NB4 (cell line): ENCODE measurements at places on chromosomes 11 and 22.

DNA sequence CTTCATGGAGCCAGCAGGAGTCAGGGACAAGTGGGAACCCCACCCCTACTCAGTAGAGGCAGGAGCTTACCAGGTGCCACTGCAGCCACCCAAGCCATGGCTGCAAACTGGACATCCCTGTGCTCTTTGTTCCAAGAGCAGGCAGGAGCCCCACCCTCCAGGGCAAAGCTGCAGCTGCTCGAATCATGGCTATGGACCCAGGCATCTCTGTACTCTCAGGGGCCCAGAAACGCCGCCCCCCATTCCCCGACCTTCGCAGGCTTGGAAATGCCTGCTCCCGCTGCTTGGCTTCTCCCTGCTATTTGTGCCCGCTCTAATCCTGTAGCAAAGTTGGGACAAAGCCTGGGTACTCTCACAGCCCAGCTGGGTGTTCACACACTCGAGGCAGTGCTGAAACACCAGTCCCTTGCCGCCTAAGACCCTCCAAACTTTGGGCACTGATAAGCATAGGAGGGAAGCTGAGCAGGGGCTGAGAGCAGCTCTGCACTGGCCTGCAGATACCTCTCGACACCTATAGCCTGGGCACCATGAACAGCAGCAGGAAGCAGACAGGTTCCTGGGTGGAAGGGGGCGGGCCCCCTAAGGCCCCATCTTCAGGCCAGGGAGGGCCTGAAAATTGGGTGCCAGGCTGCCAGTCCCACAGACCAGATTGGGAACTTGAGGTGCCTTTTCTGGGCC lies 402.4 kb downstream of the LRRC4C start:
- no peak for DNase-seq

GRCh38 chr11:66607126-66607834 lies 9.2 kb upstream of the RBM14 start:
- no peak for DNase-seq

DNA sequence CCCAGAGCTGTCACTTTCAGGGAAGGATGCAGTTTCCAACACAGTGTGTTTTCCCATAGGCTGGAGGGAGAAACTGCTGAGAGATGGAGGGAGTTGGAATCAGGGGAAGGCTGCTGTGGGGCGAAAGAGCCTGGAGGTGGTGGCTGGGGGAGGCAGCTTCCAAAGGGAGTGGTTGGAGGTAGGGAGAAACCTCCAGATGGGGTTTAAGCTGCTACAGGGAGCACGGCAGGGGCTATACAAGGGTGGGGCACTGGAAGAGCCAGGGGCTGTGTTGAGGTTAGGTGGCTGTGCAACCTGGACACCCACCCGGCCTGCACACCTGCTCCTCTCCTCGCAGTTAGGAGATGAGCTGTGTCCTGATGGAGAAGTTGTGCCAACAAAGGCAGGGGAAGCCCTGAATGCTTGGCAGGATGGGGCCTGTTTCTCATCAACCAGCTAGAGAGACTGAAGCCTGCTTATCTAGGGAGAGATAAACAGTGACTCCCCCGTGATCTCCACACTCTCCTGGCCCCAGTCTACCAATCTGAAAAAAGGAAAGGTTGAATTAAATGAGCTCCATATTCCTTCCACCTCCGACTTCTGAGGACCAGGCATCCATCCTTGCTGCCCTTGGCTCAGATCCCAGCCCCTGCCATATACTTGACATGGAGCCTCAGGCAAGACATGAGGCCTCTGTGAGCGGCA lies 3.6 kb upstream of the SLCO2B1 start:
- DNase-seq = no peak

- no peak for DNase-seq
Measured at GRCh38 chr11:67544616-67545242, 21.5 kb upstream of the CABP2 start.

DNA sequence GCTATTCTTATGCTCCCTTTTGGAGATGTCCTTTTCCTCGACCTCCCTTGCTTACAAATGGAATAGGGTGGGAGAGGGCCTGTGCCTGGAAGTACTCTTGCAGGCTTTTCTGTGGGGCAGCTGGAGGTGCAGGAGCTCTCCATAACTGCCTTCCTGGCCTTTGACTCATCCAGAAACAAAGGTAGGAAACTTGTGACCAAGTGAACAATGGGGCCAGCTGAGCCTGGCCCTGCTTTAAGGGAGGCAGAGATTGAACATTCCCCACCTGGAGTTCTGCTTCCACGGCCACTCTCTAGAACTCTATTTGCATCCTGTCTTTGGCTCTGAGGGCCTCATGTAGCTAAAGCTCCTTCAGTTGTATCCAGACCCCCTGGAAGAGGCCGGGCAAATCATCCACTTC lies 5.1 kb upstream of the LYVE1 start:
- no peak for DNase-seq

DNA sequence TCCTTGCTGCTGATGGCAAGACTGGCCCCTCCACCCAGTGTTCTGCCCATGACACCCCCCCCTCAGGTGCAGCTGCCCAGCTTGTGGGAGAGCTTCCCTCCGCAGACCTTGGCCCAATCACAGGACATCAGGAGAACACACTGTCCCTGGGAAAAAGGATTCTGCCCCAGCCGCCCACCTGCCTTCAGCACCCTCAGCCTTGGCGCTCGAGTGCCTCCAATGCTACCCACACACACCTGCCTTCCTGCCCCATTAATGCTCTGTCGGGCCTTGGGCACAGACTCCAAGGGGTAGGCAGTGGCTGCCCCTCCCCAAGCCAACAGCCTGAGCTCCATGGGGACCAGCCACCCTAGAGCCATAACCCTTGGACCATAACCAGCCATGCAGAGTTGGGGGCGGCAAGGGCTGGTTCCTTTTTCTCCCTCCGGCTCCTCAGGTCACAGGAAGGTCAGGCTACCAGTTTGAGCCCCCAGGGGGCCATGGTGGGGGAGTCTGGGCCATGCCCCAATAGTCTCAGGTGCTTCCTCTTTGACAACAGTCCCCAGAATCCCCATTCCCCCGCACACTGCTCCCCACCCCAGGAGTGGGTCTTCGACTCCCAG lies 1.3 kb upstream of the ZNF70 start:
- DNase-seq = peak; percentile 80

- DNase-seq = peak; percentile 95
Measured at GRCh38 chr11:128476729-128477128, 110.6 kb downstream of the ETS1 start.

DNA sequence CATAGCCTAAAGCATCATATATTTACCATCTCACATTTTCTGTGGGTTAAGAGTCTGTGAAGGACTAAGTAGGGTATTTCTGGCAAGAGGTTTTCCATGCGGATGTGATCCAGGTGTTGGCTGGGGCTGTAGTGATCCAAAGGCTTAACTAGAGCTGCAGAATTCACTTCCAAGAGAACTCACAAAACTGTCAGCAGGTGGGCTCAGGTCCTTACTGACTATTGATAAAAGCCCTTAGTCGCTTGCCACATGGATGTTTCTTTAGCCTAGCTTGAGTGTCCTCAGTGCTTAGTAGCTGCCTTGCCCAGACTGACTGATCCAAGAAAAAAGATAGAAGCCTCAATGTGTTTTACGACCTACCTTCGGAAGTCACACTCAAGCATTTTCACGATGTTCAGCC lies 250.8 kb downstream of the CNTN5 start:
- no peak for DNase-seq

DNA sequence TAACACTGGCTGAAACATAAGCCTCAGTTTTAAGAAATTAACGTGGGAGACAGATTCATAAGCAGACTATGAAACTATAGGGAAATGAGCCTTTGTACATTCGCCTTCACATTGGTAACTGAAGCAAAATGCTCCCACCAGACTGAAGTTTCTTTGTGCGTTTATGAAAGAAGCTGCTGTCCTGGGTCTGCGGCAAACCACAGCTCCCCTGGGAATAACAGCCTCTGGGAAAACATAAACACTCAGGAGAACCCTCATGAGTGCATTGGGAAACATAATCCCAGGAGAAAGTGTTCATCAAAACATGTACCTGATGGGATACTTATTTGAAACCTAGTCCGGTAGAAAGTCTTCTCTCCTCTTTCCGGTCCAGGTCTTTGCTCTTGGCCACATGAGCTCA lies 193.1 kb upstream of the LARGE1 start:
- no peak for DNase-seq

DNA sequence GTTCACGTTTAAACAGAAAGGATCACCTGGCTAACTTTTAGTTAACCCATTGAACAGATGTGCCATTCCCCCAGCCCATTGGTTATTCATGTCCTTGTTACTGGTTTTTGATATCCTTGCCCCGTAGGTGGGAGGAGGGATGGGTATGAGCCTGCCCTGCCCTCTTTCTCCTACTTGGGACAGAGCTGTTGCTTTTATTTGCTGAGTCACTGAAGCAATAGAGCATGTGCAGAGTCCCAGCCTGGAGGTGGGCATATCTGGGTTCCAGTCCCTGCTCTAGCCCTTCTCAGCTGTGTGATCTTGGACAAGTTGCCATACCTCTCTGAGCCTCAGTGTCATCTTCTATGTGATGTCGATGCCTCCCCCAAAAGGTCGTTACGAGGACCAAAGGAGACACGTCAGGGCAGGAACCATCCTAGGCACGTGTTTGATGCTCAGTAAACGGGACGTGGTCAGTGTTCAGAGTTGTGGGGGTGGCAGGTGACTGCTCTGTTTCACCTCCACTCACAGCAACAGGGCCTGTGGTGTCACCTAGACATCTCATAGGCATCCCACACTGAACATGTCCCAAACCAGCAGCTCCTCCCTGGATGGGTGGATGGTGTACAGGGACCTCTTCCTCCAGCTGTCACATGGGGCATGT lies 61.0 kb downstream of the BMAL1 start:
- peak; percentile 32 for DNase-seq

DNA sequence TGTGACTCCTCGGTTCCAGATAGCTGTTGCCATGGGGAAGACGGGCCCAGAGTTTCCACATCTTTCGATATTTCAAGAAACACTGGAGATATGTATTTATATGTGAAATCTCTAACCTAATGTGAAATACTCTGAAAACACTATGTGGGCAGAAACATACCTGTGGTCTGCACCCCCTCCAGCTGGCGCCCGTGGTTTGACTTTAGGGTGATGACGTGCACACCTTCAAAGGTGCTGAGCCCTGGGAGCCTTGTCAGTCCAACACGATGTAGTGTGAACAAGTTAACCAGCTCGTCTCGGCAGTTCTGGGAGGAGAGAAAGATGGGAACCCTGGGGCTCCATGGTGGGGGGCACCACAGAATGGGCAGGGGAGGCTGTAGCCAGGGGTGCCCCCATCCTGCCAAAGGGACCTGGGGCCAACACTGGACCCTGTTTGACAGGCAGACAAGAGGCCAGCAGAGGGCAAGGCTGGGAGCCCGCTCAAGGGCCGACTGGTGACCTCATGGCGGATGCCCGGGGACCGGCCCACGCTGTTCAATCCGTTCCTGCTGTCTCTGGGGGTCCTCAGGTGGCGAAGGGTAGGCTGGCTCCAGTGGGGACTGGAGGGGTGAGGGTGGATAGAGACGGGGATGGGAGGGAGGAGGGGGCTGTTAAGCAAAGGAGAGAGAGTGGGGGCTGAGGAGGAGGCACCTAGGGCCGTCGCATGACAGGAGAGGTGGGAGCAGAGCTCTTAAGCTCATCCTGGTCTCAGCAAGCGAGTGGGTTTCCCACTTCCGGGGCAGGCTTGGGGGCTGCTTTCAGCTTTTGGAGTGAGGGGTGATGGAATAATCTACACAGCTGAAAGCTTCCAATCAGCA lies 43.8 kb downstream of the TRIOBP start:
- no peak for DNase-seq

GRCh38 chr11:134027671-134028070 lies 41.2 kb upstream of the JAM3 start:
- DNase-seq = no peak

DNA sequence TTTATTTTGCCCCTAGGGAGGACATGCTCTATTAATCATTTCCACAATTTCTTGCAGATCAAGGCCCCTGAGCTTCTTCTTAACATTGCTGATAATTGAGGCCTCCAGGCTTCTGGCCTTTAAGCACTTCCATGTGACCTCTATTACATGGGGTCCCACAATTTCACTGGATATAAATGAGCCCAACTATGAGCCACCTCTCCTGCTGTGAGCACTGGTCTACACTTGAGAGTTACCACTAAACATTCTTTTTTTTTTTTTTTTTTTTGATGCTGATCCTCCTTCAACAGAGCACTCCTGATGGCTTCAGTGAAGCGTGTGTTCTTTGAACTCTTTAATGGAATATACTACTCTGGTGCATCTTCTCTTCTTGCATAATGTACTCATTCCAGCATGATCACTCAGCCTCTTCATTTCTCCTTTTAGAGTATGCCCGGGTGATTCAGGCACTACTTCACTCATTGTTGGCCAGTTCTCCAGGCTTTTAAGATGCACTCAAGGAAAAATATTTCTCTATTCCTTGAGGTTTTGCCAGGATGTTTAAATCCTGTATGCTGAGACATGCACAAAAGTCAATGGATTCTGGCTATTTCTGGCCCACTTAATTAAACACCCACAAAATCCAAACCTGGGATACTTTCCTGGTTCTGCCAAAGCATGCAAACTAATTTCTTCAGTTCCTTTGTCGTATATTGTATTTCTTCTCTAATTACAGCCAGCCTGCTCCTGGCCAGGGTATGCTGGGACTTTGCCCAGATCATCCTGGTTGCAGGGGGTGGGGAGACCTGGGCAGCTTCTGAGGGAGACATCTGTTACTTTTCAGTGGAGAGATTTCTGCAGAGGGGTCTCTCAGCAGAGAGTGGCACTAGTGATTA lies 257.8 kb upstream of the LUZP2 start:
- no peak for DNase-seq

GRCh38 chr11:75659836-75660235 lies 9.0 kb downstream of the MAP6 start:
- DNase-seq = no peak

GRCh38 chr11:129260750-129261149 lies 68.6 kb upstream of the ARHGAP32 start:
- DNase-seq = no peak

DNA sequence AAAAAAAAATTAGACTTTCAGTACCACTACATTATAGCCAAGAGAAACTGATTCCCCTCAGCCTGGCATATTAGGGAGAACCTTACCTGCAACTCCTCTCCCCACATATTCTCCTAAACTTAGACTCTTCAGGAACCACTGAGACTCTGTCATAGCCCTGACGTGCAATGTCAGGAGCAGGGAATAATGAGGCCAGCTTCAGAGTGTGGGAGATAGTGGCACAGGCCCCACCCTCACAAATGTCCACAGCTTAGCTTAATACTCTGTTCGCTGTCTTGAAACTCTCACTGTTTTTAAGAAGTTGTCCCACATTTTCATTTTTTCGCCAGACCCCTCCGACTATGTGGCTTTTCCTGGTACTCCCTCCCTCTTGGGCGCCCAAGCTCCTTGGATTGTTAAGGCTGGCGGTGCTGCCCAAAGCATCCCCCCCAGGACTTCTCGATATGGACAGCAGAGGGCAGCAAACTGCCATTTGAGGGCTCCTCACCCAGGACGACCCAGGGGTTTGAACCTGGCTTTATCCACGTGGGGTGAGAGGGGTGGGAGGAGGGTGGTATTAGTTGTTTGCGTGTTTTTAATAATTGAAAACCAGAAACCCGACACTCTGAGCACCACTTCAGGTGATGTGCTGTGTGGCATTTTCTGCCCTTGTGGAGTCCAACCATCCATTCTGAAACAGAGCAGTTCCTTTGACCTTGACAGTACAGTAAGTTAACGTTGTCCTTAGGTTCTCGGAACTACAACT lies 45.2 kb upstream of the RASSF10 start:
- DNase-seq = peak; percentile 55
